ENCODE measurements at places on chromosomes 4 and X. TPM values are rescaled to one million over a fixed set of nuclear protein-coding genes. Genes with fewer than 3 reads are reported as not detected.

GRCh38 chr4:29311247-29311646, 1408.9 kb upstream of the PCDH7 start:
- no peak overlapping the region for H3K27ac ChIP-seq
- DNase-seq, result no peak
- no peak overlapping the region for H3K4me3 ChIP-seq
- no peaks in the 10 kb centered on the region for H3K4me1 ChIP-seq
- H3K27me3 ChIP-seq, result no peaks in the 10 kb centered on the region

DNA sequence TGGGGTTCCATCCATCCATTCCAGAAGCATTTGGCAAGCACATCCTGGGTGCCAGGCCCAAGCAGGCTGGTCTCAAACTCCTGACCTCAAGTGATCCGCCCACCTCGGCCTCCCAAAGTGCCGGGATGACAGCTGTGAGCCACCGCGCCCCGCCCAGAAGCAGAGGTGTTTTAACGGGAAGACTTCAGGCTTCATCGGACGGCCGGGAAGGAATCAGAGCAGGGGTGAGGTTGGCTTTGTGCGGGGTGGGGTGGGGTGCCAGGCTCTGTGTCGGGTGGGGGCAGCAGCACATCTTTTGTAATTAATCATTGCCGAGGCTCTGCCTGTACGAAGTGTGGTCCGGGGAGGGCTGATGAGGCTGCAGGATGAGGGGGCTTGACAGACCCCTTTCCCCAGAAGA, 5.1 kb upstream of the SLC25A6 start:
- peaks cover 16% of the 10 kb centered on the region for H3K36me3 ChIP-seq
- peaks cover 24% of the 10 kb centered on the region for H3K4me1 ChIP-seq
- H3K27me3 ChIP-seq, result no peaks in the 10 kb centered on the region

- H3K27ac ChIP-seq, result no peak overlapping the region
- H3K4me1 ChIP-seq, result peaks cover 10% of the 10 kb centered on the region
- H3K36me3 ChIP-seq, result no peaks in the 10 kb centered on the region
- H3K27me3 ChIP-seq, result no peaks in the 10 kb centered on the region
- peak; percentile 48 for DNase-seq
Observed at GRCh38 chrX:70033348-70034051, 16.2 kb downstream of the AWAT2 start.

DNA sequence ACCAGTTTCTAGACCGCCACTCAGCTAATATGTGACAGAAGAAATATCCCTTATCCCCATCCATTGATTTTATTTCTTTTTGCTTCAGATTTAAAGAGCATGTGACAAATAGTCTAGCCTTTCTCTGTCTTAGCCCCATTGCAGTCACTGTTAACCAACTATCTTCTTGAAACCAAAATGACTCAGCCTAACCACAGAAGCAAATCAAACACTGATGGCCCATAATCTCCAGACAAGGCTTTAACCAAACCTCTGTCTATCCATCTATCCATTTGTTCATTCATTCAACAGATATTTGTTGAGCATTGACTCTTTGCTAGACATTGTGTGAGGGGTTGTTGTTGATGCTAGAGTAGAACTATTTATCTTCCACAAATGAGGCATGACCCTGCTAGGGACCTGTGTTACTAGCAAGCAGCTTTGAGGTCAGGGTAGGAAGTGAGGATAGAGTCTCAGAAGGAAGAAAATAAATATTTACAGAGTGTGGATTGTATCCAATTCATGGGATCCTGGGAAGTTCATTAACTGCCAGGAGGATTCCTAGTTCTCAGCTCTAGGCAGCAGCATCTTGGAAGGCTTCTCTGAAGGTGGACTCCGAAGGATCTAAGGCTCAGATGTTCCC, 22.5 kb downstream of the HNRNPH2 start:
- peak overlapping the region; percentile 77 for H3K27ac ChIP-seq
- H3K27me3 ChIP-seq, result no peaks in the 10 kb centered on the region
- no peak for DNase-seq

- no peak overlapping the region for H3K4me3 ChIP-seq
- no peak for DNase-seq
- no peak overlapping the region for H3K27ac ChIP-seq
- H3K27me3 ChIP-seq, result no peaks in the 10 kb centered on the region
- H3K4me1 ChIP-seq, result no peaks in the 10 kb centered on the region
Observed at GRCh38 chrX:33906971-33907370, 225.1 kb downstream of the FAM47A start.

- H3K36me3 ChIP-seq, result peaks cover 2% of the 10 kb centered on the region
- DNase-seq, result peak; percentile 49
- peaks cover 57% of the 10 kb centered on the region for H3K4me1 ChIP-seq
- H3K27ac ChIP-seq, result peak overlapping the region; percentile 63
Observed at GRCh38 chr4:108118505-108118904, 50.2 kb downstream of the LEF1 start.

DNA sequence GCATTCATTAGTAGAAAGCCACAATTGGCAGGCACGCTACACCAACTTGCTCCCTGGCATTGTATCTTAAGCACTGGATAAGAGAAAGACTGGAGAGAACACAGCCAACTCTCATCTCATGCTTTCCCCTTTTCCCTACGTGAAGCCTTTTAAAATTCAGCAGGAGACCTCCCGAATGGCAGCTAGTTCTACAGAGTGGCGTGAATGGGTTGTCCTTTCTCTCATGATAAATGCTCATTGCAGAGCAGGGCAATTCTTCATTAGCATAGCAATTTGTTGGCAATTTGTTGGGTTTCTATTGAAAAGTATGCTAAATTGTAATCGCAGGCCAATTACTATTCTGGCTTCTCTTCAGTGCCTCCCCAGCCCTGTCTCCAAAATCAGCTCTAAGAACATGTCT, 48.0 kb downstream of the SEPTIN11 start:
- H3K27ac ChIP-seq, result no peak overlapping the region
- H3K27me3 ChIP-seq, result peaks cover 5% of the 10 kb centered on the region

- H3K36me3 ChIP-seq, result no peaks in the 10 kb centered on the region
- no peak overlapping the region for H3K4me3 ChIP-seq
- no peak overlapping the region for H3K27ac ChIP-seq
- H3K27me3 ChIP-seq, result no peaks in the 10 kb centered on the region
- no peaks in the 10 kb centered on the region for H3K4me1 ChIP-seq
Observed at GRCh38 chr4:169341490-169341889, 70.7 kb upstream of the SH3RF1 start.

DNA sequence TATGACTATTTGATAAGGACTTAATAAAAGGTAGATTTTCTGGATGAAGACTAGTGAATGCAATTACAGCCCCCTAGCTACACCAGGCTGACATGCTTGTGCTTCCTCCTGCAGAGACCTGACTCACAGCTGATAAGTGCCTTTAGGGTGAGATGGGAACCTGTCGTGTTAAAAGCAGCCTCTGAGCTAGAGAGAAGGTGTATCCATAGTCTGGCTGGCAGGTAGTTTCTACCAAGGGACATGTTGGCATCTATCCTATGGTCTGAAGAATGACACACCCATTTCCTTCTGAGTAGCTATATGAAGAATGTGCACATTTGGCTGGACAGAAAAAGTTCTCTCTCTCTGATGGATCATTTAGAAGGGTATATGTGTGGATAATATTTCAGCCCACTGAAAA, 64.1 kb downstream of the PARM1 start:
- H3K4me1 ChIP-seq, result no peaks in the 10 kb centered on the region
- DNase-seq, result no peak
- H3K27me3 ChIP-seq, result no peaks in the 10 kb centered on the region
- H3K4me3 ChIP-seq, result no peak overlapping the region
- H3K27ac ChIP-seq, result no peak overlapping the region

DNA sequence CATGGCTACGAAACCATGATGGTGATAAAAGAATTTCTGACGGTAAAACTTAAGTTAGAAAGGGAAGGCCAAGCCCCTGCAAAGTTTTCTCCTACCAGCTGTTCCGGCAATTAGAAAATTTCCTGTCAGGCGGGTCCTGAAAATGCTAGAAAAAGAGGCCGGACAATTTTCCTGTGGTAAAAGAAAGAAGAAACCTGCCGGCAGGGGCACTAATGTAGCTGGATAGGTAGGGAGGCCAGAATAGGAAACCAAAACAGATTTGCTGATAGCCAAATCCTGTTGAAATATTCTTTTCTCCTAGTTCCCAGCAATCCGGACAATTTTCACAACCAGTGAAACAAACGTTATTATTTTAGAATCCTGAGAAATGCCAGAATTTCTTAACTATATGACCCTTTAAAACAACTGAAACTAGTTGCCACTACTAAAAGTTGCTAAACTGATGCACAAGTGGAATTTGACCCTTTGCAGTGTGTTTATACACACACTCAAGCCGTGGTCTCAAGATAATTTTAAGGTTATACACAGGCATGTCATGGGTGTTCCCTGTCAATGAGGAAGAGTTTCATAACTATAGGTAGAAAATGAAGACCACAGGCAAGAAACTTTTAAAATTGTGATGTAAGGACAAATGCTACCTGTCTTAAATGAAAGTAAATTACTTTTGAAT, 47.7 kb downstream of the RPS6KA3 start:
- H3K27ac ChIP-seq, result no peak overlapping the region
- H3K4me3 ChIP-seq, result no peak overlapping the region
- H3K27me3 ChIP-seq, result no peaks in the 10 kb centered on the region
- peaks cover 14% of the 10 kb centered on the region for H3K4me1 ChIP-seq
- H3K36me3 ChIP-seq, result peaks cover 7% of the 10 kb centered on the region

DNA sequence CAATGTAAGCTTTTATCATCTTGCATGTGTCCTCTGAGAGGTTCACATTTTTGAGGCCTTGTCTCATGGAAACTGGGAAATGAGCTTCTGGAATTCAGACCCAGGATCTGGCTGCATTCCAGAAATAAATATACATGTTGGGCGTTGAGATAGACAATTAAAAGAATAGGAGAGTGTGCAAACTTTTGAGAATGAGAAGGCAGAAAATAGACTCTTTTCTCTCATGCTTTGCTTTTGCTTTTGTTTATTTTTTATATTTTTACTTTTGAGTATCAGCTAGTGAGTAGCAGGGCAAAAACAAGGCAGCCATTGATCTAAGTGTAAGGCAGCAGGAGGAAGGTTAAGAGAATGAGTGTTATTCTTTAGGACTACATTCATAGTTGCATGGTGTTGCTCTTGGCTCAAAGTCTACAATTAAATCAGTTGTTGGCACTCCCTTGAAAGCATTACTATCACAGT, 12.4 kb downstream of the SHROOM3 start:
- DNase-seq, result no peak
- H3K27ac ChIP-seq, result no peak overlapping the region
- peaks cover 38% of the 10 kb centered on the region for H3K27me3 ChIP-seq
- H3K4me3 ChIP-seq, result no peak overlapping the region

GRCh38 chrX:19748896-19749680, 138.3 kb downstream of the SH3KBP1 start:
- peak overlapping the region; percentile 96 for H3K27ac ChIP-seq
- H3K27me3 ChIP-seq, result no peaks in the 10 kb centered on the region
- peak overlapping the region; percentile 34 for H3K4me3 ChIP-seq
- H3K4me1 ChIP-seq, result peaks cover 96% of the 10 kb centered on the region

DNA sequence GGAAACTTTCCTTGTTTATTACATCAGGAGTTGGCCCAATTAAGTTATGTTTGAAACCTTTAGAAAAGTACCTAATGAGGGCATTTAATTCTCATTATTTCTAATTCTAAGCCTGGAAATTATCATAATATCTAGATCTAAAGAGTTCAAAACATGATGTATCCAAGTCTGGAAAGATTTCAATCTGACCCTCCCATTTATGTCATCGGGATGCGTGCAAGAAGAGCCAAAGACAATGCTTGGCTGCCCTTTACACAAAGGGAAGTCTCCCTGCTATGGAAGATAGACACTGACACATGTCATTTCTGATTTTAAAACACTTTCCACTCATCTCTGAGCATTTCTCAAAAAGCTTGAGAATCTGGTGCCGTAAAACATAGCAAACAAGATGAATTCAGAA, 222.4 kb downstream of the ANTXR2 start:
- no peaks in the 10 kb centered on the region for H3K36me3 ChIP-seq
- peaks cover 4% of the 10 kb centered on the region for H3K27me3 ChIP-seq
- H3K4me1 ChIP-seq, result no peaks in the 10 kb centered on the region
- H3K4me3 ChIP-seq, result no peak overlapping the region
- H3K27ac ChIP-seq, result no peak overlapping the region

DNA sequence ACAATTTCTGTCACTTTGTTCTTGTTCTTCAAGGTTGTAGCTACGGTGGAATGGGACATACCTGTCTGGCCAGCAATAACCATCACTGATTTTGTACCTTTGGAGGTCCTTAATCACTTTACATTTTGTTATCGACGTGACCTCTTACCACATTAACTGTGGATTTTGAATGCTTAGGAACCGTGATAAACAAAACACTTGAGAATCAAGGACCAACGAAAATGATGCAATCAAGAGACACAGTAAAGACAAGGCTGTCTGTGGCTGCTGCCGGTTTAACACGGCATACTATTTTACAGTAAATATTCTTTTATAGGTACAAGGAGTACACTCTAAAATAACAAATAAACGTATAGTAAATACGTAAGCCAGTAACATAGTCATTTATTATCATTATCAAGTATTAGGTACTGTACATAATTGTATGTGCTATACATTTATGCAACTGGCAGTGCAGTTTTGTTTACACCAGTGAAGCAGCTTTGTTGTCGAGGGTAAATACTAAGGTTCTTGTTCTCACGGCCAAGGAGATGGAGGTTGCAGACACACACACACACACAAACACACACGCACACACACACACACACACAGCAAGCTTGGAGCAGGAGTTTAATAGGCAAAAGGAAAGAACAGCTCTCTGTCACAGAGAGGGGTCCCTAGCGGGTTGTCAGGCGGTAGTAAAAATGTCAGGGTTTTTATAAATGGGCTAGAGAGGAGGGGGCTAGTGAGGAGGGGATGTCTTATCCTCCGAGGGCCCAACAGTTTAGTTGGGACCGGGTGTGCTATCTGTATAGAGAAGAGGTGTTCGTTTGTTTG, 194.7 kb upstream of the CXorf51B start:
- H3K4me3 ChIP-seq, result no peak overlapping the region
- H3K36me3 ChIP-seq, result no peaks in the 10 kb centered on the region
- H3K27me3 ChIP-seq, result no peaks in the 10 kb centered on the region
- no peak overlapping the region for H3K27ac ChIP-seq
- H3K4me1 ChIP-seq, result no peaks in the 10 kb centered on the region

DNA sequence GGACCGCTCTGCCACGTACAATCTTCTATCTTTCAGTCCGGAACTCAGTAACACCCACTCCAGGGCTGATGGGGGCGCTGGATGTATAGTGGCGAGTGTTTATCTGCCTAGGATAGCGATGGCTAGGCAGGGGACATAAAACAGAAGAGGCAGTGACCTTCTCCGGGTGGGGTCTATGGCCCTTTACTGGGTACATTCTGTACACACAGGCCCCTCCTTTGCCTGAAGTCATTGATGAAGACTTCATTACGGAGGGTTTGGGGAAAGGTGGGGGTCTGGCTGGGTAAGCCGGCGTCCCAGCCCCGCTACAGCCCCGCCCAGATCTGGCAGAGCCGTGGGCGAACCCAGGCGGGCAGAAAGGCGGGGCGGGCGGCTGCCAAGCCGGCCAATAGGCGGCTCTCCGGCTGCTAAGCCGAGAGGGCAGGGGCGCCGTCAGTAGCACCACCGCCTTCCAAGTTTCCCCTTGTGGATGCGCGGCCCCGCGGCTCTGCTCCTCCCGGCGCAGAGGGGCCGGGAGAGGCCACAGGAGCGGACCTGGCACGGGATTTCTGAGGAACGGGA, at the start of gene CHST7:
CHST7 (plus strand) TSS at position 435 of the 561 bp plus-strand sequence. CDS start 167 bp downstream, outside the sequence.
- DNase-seq, result peak; percentile 76
- no peaks in the 10 kb centered on the region for H3K27me3 ChIP-seq
- peaks cover 38% of the 10 kb centered on the region for H3K4me1 ChIP-seq
- H3K27ac ChIP-seq, result peak within 1 kb of the TSS; percentile 82

The SLC9A6 gene
- 15.7 TPM for total RNA-seq

The HSD17B13 gene
- total RNA-seq, result 0.29 TPM

The CTAG2 gene
- 31.6 TPM for total RNA-seq

The GYPE gene
- 1.8 TPM for total RNA-seq

The TEX13D gene
- total RNA-seq, result not detected

The F8 gene
- 15.0 TPM for total RNA-seq

The EIF4E gene
- total RNA-seq, result 92.1 TPM

The ACE2 gene
- not detected for total RNA-seq

Measured in activated CD8-positive, alpha-beta memory T cell treated with anti-CD3 and anti-CD28 coated beads, Interleukin-2, amount 10 ng/mL, durations not matched to agents 7 days and 5 days (primary cell).